ENCODE measurements at places on chromosomes 13 and 19. TPM values are rescaled to one million over a fixed set of nuclear protein-coding genes. Genes with fewer than 3 reads are reported as not detected.
A peak's percentile ranks its signal among the peaks of the same experiment; 100 is the strongest.

The MED29 gene
- 32.3 TPM for total RNA-seq

DNA sequence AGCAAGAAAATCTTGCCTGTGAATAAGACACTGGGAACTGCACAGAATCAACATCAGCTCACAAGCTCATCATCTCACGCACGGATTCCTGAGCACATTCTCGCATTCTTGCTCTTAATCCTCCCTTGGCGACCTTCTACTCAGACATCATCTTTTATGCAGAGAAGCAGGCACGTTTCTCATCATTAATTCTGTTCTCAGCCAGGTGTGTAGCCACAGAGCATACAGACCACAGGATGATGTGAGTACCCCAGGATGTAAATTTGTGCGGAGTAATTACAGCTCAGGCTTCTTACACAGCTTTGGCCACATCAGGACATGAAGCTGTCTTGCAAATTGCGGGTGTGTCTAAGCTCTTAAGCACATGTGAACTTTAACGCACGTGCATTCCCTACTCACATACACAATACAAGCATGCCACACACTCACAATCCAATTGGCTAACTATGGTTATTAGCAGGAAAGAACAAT, 36.5 kb upstream of the SACS start:
- no peaks in the 10 kb centered on the region for H3K36me3 ChIP-seq
- H3K4me3 ChIP-seq: no peak overlapping the region
- H3K4me1 ChIP-seq: peaks cover 8% of the 10 kb centered on the region
- no peak overlapping the region for H3K27ac ChIP-seq
- DNase-seq: no peak

The FUT1 gene
- total RNA-seq: 12.2 TPM

- no peak overlapping the region for H3K27ac ChIP-seq
- no peaks in the 10 kb centered on the region for H3K36me3 ChIP-seq
- DNase-seq: no peak
- no peaks in the 10 kb centered on the region for H3K27me3 ChIP-seq
Measured at GRCh38 chr13:49836516-49836915, 44.0 kb upstream of the KPNA3 start.

DNA sequence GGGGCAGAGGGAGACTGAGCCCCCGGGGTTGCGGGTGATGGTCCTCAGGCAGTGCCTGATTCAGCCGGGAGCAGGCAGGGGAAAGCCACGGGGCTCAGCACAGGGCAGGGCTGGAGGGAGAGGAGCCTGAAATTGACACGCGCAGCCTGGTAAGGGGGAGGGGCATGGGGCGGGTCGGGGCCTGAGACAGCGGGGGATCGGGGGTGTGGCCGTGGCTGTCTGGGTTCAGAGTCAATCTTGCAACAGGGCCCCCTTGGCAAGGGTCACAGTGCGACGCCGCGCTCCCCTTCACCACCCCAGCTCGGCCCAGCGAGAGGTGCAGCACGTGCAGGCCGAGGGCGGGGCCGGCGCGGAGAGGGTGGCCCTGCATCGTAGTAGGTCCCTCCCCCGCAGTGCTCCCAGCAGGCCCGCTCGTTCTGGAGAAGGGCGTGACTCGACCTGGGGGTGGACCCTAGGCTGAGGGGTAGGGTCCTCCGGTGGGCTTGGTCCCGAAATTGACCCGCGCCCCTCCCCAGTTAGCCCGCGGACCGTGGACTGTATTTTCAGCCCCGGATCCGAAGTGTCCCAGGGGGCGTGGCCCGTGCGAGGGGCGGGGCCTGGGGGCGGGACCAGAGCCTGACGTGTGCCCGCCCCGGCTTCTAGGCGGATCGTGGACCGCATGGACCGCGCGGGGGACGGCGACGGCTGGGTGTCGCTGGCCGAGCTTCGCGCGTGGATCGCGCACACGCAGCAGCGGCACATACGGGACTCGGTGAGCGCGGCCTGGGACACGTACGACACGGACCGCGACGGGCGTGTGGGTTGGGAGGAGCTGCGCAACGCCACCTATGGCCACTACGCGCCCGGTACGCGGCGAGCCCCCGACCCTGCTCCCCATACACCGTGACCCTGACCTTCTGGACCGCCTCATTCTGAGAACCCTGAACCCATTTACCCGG, 6.0 kb downstream of the RCN3 start:
- no peaks in the 10 kb centered on the region for H3K27me3 ChIP-seq
- no peaks in the 10 kb centered on the region for H3K36me3 ChIP-seq
- H3K27ac ChIP-seq: no peak overlapping the region
- H3K4me3 ChIP-seq: peak overlapping the region; percentile 81

DNA sequence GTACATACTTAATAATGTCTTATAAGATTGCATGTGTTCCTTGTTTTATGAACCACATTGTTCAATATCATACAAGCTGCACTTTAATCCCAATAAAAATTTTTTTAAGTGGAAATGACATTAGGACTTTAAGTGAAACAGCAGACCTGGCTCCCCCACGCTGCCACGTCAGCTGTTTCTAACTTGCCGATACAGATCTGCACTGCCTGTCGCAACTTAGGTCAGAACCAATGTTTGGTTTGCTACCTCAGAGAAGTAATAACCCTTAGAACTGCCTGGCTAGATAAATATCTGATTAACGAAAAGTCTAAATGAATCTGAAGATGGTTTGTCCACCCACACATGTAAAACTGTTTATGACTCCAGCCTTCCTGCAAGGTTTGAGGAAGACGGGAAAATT, 327.5 kb upstream of the DACH1 start:
- no peaks in the 10 kb centered on the region for H3K4me1 ChIP-seq
- H3K36me3 ChIP-seq: no peaks in the 10 kb centered on the region
- DNase-seq: no peak
- no peak overlapping the region for H3K4me3 ChIP-seq
- no peaks in the 10 kb centered on the region for H3K27me3 ChIP-seq
- no peak overlapping the region for H3K27ac ChIP-seq

- H3K27ac ChIP-seq: no peak overlapping the region
- no peak for DNase-seq
- H3K4me3 ChIP-seq: no peak overlapping the region
Measured at GRCh38 chr13:30331331-30331771, 24.0 kb upstream of the KATNAL1 start.

The ZNF177 gene
- total RNA-seq: 7.7 TPM
